Psoas muscle (tissue), 8 donors: ENCODE measurements at places on chromosomes 6 and 20. TPM values are rescaled to one million over a fixed set of nuclear protein-coding genes. Genes with fewer than 3 reads are reported as not detected.

GRCh38 chr6:87700397-87701343 is 1.4 kb downstream of the AKIRIN2 start:
- peak; percentile 24 for DNase-seq

DNA sequence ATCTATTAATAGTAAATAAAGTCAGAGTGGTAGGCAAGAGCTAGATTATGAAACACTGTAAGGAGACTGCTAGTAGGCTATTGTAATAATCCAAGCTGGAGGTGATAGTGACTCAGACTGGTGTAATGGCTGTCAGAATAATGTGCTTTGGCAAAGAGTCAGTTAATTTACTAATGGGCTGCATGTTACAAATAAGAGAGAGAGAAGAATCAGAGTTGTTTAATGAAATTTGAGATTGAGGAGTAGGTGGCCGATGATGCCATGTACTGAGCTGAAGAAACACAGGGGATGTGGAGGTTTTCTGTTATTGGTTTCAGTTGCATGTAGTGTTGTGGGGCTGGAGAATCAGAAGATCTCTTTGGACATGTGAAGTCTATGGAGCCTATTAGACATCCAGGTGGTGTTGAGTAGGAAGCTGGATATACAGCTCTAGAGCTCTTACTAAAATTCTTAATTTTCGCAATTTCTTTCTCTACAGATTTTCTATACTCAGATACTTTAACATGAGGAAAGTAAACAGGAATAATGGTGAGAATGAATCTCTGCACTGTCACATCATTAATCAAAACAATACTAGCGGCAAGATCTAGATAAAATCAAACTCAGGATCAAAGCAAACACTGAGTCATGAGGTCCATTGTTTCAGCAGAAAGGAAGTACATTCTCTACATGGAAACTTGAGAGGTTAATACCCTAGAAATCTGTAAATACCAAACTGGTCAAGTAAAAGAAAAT is 167.7 kb downstream of the SIM1 start:
- no peak for DNase-seq

HRH3 gene
- not detected for polyA plus RNA-seq

GRCh38 chr6:79600812-79601609 is 30.1 kb upstream of the SH3BGRL2 start:
- DNase-seq = no peak

GRCh38 chr6:149383371-149383770 is 16.7 kb upstream of the SUMO4 start:
- no peak for DNase-seq

DNA sequence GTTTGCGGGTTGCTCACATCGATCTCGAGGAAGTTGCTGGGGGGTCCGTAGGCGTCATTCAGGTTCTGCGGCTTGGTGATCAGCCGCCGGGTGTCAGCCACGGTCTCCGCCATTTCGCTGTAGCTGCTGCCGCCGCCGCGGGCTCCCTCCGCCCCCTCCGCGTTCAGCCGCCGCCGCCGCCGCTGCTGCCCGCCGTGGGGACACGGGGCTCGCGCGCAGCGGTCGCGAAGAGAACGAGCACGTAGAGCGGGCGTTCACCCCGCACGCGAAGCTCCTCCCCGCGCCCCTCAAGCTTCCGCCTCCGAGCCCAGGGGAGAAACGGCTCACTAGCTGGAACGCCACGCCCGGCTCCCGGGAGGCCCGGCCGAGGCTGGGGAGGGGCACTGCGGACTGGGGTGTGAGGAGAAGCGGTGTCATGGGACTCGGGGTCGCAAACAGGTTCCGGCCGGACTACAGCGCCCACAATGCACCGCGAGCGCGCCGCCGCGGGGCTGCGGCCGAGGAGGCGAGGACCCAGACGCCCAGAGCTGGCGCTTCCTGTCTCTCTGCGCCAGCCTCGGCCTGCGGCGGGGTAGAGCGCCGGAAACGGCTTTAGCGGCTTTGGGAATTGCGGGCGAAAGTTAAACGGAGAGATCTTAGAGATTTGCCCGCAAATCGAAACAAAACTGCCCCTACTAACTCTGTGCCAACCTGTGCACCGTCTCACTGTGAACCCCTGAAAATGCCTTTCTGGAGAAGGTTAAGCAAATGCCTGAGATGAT is at the start of gene SNX3:
TSS of gene SNX3 (minus strand) at position 232 of the 761 bp plus-strand sequence. CDS start at position 113, 119 bp downstream.
- peak; percentile 98 for DNase-seq
